ENCODE measurements at places on chromosomes 5 and 9.

DNA sequence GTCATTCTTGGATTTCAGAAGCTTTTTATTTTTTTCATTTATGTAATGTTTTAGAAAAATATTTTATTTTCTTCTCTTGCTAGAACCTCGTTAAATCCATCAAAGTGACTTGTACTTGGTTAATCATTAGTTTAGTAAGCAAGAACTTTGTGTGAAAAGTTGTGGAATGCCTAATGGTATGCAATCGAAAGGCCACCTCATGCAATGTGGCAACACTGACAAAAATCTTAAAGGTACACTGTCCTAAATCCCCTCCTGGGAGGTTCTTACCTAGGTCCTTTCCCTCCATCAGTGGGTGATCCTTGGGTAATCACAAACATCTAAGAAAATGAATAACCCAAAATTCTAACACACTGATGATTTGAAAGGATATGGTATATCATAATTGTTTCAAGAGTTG lies 304.2 kb downstream of the DNAH5 start:
- DNase-seq, result no peak

DNA sequence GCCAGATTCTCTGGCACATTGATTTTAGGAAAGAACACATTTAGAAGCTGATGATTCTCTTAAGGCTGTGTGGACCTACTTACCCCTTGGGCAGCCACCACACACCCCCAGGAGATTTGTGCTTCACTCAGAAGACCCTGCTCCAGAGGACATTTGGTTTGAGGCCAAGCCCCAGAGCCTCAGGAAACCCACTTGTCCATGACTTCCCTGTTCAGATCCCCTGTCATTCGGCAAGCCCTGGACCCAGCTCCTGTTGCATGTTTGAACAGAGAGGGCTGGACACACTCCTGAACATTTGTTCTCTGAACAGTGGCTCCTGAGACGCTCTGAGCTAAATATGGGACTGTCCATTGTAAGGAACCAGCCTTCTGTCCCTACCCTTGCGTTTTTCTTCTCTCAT lies 82.1 kb downstream of the AMBP start:
- no peak for DNase-seq

- no peak for DNase-seq
Measured at GRCh38 chr5:79560771-79561524, 47.0 kb upstream of the HOMER1 start.

GRCh38 chr9:105507096-105507790 lies 50.7 kb upstream of the FKTN start:
- DNase-seq, result no peak

GRCh38 chr5:157547941-157548512 lies 27.5 kb downstream of the ADAM19 start:
- DNase-seq, result no peak
